ENCODE measurements at places on chromosomes 5 and 9.
A peak's percentile ranks its signal among the peaks of the same experiment; 100 is the strongest.

GRCh38 chr9:12775679-12776512 is 1.1 kb downstream of the LURAP1L start:
- DNase-seq: peak; percentile 76

DNA sequence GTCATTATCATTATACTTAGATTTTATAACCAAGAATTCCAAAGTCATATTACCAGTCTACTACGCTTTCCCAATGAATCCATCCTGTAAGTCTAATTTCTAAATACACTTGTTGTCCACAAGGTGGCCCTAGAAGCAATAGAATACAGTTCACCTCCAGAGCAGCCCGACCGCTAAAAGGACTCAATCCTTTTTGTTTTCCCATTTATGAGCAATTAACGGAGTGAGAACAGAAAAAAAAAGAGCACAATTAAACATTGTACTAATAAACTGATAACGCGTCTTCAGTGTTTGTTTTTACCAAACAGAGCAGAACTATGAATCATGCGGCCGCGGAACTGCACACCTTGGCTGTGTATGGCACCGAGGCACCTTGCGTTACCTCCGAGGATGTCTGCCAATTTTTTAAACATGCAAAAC is 160.7 kb upstream of the DAPK1 start:
- peak; percentile 36 for DNase-seq

GRCh38 chr9:121478816-121479676 is 20.6 kb downstream of the GGTA1 start:
- DNase-seq: no peak

DNA sequence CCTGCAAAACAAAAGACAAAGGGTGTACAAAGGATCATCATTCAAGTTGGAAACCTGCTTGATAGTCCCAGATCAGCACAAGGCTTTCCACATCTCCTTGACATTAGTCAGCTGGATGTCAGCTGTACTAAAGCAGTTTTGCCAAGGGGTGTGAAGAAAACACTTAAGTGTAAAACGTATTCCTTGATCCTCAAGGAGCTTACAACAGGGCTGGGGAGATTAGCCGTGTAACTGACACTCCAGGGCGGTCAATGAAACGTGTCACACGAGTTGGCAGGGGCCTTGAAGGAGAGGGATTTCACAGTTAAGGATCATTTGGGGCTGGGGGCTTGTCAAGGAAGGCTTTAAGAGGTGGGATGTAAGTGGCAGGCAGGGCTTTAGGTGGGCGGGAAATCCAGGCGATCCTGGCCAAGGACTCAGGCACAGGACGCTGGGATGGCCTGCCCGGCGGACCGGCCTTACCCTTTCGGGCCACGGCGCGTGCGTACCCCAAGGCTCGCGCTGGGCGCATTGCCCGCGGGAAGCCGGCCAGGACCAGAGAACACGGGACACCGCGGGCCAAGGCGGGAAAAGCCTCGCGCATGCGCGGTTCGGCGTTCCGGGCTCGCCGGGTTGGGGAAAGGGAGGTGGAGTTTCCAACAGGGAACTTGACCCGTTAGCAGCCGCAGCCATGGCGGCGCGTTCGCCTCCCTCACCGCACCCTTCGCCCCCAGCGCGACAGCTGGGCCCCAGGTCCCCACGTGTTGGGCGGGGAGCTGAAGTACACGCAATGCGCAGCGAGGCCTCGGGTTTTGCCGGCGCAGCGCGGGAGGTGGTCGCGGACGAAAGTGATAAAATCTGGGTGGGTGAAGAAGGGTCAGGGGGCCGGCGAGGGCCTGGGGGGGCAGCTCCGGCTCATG is at the start of gene CNTLN:
CNTLN (plus strand) TSS at position 645 of the 899 bp plus-strand sequence; CDS start at position 671, 26 bp downstream.
- DNase-seq: peak; percentile 76

- DNase-seq: no peak
These were observed 18.1 kb downstream of the CNTFR start for GRCh38 chr9:34571481-34571810.

- no peak for DNase-seq
These were observed 193.5 kb upstream of the KLF9 start for GRCh38 chr9:70607926-70608325.

- no peak for DNase-seq
These were observed 6.5 kb downstream of the SNX18 start for GRCh38 chr5:54524082-54524481.

DNA sequence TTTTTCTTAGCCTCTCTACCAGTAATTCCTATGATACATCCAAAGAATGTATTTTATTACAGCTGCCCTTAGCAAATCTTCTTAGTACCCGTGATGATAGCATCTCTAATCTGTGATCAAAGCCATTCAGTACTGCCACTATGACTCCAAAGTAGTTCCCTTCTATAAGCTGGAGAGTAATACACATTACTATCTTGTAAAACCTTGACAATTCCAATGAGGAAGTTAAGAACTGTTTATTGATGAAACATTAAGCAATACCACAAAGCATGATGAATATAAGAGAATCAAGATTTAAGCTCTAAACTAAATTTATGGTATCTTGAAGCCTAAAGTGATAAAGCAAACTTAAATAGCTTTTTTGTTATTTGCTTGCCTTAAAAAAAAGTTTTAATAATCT is 86.1 kb downstream of the SMIM23 start:
- no peak for DNase-seq

- no peak for DNase-seq
These were observed 881.4 kb downstream of the DNAH5 start for GRCh38 chr5:13063088-13063487.

GRCh38 chr5:107812570-107813141 is 141.9 kb upstream of the EFNA5 start:
- DNase-seq: no peak

GRCh38 chr5:139194486-139194885 is 3.7 kb downstream of the SIL1 start:
- DNase-seq: no peak

- DNase-seq: no peak
These were observed 672 bp upstream of the SUSD3 start for GRCh38 chr9:93057703-93058354.

DNA sequence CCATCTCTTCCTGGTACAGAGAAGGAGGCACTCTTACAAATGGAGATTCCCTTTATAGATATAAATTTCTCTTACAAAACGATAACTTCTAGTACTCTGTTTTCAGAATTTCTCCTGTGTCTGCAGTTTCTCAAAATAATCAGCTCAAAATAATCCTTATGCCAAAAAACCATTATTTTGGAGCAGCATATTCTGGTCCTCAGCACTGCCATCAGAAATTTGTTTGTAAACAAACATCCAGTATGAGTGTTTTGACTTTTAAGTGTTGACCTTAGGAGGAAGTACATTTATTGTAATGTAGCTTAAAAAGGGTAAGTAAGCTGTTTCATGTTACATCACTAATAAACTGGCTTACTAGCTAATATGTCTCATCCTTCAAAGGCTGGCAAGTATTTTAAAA is 52.8 kb upstream of the SNAPC3 start:
- no peak for DNase-seq

DNA sequence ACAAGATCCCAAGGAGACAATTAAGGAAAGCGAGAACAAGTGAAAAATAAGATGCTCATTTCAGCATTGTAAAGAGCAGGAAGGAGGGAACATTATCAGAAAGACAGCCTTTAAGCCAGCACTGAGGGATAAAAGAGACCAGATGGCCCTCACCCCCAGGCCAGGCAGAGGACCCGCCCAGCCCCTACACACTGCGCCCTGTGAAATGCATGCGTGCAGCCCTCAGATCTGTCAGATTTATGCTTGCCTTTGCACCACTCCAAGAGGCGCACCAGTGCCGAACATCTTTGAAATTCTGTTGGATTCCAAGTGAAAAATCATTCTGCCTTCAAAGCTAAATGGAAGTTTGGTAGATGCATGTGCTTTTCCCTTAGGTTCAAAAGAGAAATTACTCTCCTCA is 378.0 kb downstream of the MLLT3 start:
- no peak for DNase-seq

DNA sequence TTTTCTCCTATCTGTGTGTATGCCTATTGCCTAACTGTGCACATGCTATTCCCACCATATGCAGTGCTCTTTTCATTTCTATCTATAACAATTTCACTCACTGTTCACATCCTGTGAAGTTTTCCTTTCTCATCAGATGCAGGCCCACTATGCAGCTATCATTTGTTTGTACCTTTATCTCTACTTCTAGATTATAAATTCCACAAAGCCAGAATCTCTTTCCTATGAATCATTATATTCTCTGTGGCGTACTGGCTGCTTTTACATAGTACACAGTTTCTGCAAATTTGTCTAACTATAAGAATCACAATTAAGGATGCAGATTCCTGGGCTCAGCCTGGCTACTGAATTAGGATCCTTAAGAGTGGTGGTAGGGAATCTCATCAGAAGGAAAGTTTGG is 600.8 kb upstream of the ARRDC3 start:
- no peak for DNase-seq

- no peak for DNase-seq
These were observed 128.5 kb downstream of the CHSY3 start for GRCh38 chr5:130032807-130033206.

GRCh38 chr5:145245354-145245753 is 589.8 kb downstream of the PRELID2 start:
- DNase-seq: no peak

GRCh38 chr5:72954389-72954788 is 1.5 kb upstream of the FCHO2 start:
- DNase-seq: no peak

DNA sequence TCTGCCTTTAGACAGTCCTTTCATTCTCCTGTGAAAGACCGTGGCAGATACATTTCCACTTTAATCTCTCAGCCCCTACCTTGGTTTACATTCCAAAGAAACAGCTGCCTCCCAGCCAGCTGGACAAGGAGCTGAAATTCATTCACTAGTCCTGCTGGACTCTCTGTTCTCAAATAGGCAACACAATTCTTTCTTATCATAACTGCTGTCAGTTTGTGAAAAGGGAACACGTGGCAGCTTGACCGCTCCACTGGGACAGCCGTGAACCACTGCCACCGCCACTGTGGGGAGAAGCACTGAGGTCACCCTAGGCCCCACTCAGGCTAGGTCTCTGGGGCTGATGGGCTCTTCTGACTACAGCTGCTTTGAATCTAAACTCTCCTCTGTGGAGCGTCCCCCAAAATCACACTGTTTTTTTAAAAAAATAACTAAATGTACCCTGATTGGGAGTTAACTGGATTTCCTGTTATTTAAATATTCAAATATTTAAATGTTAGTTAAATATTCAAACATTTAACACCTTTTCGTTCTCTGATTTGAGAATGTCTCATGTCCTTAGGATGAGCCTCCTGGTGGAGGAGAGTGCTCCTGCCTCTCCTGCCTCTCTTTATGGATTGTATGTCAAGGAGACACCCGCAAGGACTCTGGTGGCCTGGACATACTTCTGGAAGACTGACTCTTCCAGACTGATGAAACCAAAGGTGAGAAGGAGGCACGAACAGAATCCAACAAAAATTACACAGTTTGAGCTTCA is 120.1 kb downstream of the BOD1 start:
- no peak for DNase-seq

GRCh38 chr5:143758750-143759149 is 53.2 kb upstream of the HMHB1 start:
- no peak for DNase-seq

DNA sequence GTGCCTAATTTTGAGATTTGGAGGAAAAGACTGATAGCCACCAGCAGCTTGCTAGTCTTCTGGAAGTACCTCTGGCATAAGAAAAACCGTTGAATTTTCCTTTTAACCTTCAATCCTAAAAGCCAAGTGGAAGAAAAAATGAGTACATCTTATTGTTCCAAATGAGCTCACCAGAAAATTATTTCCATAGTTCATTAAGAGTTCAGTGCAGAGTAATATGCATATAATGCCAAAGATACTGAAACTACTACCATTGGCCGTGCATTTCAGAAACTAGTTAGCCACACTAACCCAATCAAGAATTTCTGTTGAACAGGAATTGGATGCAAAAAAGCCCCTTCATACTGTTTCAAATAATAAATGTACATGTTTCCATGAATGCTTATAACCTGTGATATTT is 607.9 kb downstream of the KCTD16 start:
- DNase-seq: no peak

GRCh38 chr9:73684601-73685000 is 532.9 kb downstream of the ANXA1 start:
- no peak for DNase-seq

DNA sequence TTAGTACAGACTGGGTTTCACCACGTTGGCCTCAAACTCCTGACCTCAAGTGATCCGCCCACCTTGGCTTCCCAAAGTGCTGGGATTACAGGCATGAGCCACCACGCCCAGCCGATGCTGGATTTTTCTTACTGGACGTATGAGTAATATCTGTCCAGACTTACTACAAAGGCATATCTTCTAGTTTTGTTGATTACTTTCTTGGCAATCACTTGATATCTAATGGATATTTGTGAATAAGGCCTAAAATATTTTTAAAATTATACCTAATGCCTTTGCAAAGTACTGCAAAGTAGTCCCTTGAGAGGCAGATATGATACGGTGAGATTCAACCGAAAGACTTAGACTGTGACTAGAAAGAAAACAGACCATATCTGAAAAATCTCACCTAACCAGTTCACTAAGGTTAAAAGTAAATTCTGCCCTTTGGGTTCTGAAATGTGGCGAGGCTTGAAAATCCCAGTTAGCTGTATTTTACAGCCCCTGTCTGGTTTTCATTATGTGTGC is 152.1 kb downstream of the GNAQ start:
- no peak for DNase-seq

DNA sequence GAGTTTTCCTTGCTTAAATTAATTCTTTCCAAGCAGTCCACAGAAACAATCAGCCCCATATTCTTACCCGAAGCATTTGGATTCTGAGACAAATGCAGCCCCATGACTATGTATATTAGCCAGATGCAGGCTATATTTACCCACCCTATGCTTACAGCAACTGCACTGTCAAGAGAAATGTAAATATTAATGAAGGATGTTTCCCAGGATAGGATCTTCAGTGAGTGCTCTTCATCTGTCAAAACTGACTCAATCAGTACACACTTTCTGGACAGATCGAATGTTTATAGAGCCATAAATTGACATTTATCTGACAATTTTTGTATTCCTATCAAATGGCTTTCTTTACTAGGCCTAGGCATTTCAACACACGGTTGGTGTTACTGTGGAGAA is 725.3 kb upstream of the SEMA6A start:
- no peak for DNase-seq

GRCh38 chr5:72596956-72597355 is 89.7 kb upstream of the ZNF366 start:
- no peak for DNase-seq

DNA sequence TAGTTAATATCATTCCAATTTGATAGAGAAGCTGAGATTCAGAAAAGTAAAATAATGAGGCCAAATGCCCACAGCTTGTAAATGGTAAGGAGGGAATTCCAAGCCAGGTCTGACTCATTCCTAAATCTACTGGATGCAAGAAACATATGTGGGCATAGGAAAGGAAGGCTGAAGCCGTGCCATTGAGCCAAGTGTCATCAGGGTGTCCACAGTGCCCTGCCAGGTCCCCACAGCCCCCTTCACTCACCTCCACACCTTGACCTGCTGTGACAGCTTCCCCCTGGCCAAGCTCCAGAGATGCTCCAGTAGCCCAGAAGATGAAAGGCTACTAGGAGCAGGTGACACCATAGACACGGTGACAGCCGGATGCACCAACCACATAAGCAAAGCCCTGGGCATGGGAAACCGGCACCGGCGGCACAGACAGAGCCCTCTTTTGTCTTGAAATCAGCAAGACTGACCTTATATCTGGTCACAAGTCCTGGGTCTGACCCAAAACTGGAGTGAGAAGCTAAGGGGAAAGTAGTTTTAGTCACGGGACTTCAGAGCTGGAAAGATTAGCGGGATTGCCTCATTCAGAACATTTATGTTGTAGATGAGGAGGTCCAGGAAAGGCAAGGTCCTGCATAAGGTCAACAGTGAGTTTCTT is 20.1 kb upstream of the FAT2 start:
- DNase-seq: no peak

- DNase-seq: no peak
These were observed 19.0 kb upstream of the SCAMP1 start for GRCh38 chr5:78341440-78341839.

- DNase-seq: no peak
These were observed 260.3 kb downstream of the ENC1 start for GRCh38 chr5:74380193-74380592.
